ENCODE measurements at places on chromosomes 2 and 18.

DNA sequence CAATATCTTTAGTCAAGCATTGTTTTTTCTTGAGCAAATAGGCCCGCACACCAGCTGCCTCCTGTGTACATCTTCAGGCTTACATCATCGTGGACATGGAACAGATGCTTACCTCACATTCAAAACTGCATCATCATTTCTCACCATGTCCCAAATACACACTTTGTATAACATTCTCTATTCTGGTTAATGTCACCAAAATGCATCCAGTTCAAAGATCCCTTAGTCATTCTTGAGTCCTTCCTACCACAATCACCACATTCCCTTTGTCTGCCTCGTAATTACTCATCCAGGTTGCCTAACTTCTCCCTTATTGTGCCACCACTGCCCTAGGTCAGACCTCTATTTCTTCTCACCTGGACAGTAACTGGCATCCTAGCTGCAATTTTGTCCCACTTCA lies 373.7 kb upstream of the GALNT5 start:
- peak; percentile 89 for DNase-seq

DNA sequence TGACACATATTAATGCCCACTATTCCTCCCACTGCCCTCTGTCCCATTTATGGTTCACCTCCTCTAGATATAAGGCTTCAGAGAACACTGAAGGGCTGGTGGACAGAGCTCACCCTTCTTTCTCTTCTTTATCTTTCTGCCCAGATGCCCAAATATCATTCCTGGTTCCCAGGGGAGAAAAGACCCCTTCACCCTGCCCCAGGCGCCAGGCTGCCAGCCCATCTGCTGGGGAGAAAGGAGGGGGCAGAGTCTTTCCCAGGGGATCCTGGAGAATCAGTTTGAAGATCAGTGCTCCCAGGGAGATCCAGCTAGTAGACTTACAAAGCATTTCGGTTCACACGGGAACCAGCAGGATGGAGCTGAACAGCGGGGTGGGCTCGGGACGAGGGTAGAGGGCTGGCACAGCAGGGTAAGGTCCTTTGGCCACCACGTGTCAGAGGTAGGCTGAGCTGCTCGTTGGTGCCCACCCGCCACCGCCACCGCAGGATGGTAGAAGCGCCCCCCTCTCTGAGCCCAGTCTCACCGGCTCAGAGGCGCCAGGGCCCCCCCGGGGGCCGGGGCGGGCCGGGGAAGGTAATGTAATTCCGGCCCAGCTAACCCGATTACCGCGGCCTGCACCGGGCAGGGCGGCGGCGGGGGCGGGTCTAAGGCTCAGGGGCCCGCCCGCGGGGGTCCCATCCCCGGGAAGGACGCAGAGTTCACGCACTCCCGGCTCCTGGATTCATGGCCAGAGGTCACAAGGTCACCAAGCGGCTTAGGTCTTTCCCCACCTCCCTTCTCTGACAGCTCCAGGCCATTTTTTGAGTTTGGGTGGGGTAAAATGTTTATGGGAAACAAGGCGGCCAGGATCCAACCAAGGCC lies 1.3 kb upstream of the TLX2 start:
- DNase-seq: peak; percentile 31

GRCh38 chr2:176251928-176252327 lies 17.3 kb upstream of the MTX2 start:
- no peak for DNase-seq

- DNase-seq: no peak
Measured at GRCh38 chr2:196504788-196505187, 134.7 kb upstream of the CCDC150 start.

- no peak for DNase-seq
Measured at GRCh38 chr2:186339716-186340115, 146.3 kb upstream of the ZC3H15 start.

DNA sequence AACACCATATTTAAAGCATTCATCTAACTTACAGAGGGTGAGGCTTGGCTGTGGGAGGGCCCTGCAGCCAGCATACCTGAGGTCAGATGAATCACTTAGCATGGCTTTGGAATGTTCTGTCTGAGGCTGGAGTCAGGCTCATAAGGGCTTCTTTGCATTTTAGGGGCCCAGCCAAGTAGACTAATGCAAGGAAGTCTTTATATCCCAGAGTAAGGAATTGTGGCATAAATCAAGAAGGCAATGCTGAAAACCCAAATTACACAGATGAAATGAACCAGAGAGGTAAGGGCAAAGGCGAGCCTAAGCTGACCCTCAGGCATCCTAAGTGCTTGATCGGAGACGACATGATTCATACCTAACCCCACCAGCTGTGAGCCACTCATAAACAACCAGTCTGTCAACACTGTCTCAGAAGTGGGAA lies 383.6 kb downstream of the DCC start:
- no peak for DNase-seq

GRCh38 chr2:58788402-58788801 lies 547.3 kb upstream of the FANCL start:
- DNase-seq: no peak

- DNase-seq: no peak
Measured at GRCh38 chr2:140491876-140492275, 1638.9 kb downstream of the LRP1B start.

DNA sequence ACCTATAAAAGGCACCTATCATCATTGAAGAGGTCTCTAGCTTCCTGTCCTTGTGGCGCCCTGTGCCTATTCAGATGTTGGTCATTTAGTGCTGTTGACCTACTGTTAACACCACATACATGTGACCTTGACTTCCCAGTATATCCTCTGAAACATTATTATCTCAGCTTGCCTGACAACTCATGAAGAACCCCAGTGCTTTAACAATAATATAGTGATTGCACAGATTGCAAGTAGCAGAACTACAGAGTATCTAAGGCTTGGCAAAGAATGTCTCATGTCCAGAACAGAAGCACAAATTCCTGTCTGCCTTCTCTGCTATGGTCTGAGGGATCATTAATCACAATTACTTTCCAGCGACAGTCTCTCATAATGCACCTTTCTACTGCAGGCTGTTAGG lies 165.3 kb downstream of the LCLAT1 start:
- DNase-seq: peak; percentile 46

- no peak for DNase-seq
Measured at GRCh38 chr2:172555272-172555521, 693 bp upstream of the PDK1 start.

GRCh38 chr2:84817239-84817655 lies 63.6 kb downstream of the TRABD2A start:
- DNase-seq: no peak

DNA sequence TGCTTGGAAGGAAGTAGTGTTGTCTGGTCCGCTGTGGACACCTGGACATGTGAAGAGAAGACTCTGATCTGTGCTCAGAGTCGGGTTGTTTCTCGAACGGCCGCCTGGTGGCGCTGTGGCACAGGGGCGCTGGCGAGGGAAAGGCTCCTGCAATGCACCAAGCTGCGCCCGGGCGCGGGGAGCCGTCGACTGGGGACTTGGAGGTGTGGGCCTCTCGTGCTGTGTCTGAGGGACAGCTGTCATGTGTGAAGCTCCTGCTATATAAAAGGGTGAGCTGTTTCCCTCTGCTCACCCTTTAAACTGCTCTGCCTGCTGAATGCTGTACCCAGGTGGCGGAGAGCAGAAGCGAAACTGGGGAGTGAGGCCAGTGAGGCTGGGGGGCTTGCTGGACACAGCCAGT lies 44.0 kb downstream of the GNAL start:
- DNase-seq: peak; percentile 62
